Smooth muscle cell of the pulmonary artery (primary cell): ENCODE measurements at places on chromosomes 12 and 14. TPM values are rescaled to one million over a fixed set of nuclear protein-coding genes. Genes with fewer than 3 reads are reported as not detected.

Gene PDZRN4
- total RNA-seq, result 0.07 TPM in 1 of 2 replicates, not detected in the other

Gene SMCO3
- 0.96 and 1.2 TPM in 2 replicates for total RNA-seq

Gene CD27
- total RNA-seq, result not detected in 2 replicates

Gene PRB2
- not detected in 2 replicates for total RNA-seq

Gene KRT74
- total RNA-seq, result not detected in 2 replicates

Gene SDR9C7
- not detected in 2 replicates for total RNA-seq

Gene NXPH4
- total RNA-seq, result 28.2 and 49.1 TPM in 2 replicates

Gene OTOGL
- 0.07 and 0.39 TPM in 2 replicates for total RNA-seq

Gene C12orf50
- not detected in 2 replicates for total RNA-seq

Gene SYT1
- 2.0 and 25.2 TPM in 2 replicates for total RNA-seq

Gene PRMT5
- 47.2 and 51.7 TPM in 2 replicates for total RNA-seq

Gene RFLNA
- 5.7 and 14.8 TPM in 2 replicates for total RNA-seq

Gene PTGER2
- total RNA-seq, result 3.8 and 8.2 TPM in 2 replicates

Gene KSR2
- total RNA-seq, result under 0.01 TPM in 2 replicates

Gene RDH12
- not detected in 2 replicates for total RNA-seq

Gene ZDHHC22
- not detected in 2 replicates for total RNA-seq

Gene ATP5MC2
- 103 and 107 TPM in 2 replicates for total RNA-seq

Gene PPFIA2
- 2.6 and 4.6 TPM in 2 replicates for total RNA-seq

Gene CLEC12A
- total RNA-seq, result not detected in 2 replicates

Gene MYF5
- total RNA-seq, result not detected in 2 replicates

Gene IL31
- total RNA-seq, result not detected in 2 replicates

Gene PTHLH
- 1.6 and 6.1 TPM in 2 replicates for total RNA-seq

Gene AGAP2
- total RNA-seq, result 0.17 and 0.20 TPM in 2 replicates

Gene SIX4
- total RNA-seq, result 10.9 and 14.8 TPM in 2 replicates

Gene LTB4R2
- 3.0 and 4.8 TPM in 2 replicates for total RNA-seq

Gene DTX1
- 0.03 TPM in 1 of 2 replicates, not detected in the other for total RNA-seq

Gene FAM222A
- under 0.01 and 0.23 TPM in 2 replicates for total RNA-seq

Gene SLC38A1
- total RNA-seq, result 47.2 and 89.3 TPM in 2 replicates

Gene ASB2
- total RNA-seq, result 0.52 and 1.7 TPM in 2 replicates

Gene C12orf60
- 0.59 and 0.72 TPM in 2 replicates for total RNA-seq

Gene STON2
- total RNA-seq, result 0.85 and 0.89 TPM in 2 replicates

Gene PPP2R5C
- total RNA-seq, result 63.7 and 80.0 TPM in 2 replicates

Gene C14orf132
- 20.3 and 20.6 TPM in 2 replicates for total RNA-seq

Gene TMEM179
- total RNA-seq, result 0.07 TPM in 1 of 2 replicates, not detected in the other

Gene AMDHD1
- 0.07 and 0.13 TPM in 2 replicates for total RNA-seq

Gene SSPN
- 13.3 and 30.8 TPM in 2 replicates for total RNA-seq

Gene BEGAIN
- total RNA-seq, result 0.26 and 0.78 TPM in 2 replicates

Gene OR6C68
- not detected in 2 replicates for total RNA-seq

Gene STAC3
- total RNA-seq, result 0.26 and 0.33 TPM in 2 replicates

Gene TSHR
- under 0.01 TPM in 1 of 2 replicates, not detected in the other for total RNA-seq

Gene CLEC7A
- not detected in 2 replicates for total RNA-seq

Gene TSFM
- 16.0 and 17.1 TPM in 2 replicates for total RNA-seq

Gene CLEC2A
- total RNA-seq, result not detected in 2 replicates

Gene KCNH3
- total RNA-seq, result 0.26 and 0.33 TPM in 2 replicates
